ENCODE measurements at places on chromosomes 1 and 21.

DNA sequence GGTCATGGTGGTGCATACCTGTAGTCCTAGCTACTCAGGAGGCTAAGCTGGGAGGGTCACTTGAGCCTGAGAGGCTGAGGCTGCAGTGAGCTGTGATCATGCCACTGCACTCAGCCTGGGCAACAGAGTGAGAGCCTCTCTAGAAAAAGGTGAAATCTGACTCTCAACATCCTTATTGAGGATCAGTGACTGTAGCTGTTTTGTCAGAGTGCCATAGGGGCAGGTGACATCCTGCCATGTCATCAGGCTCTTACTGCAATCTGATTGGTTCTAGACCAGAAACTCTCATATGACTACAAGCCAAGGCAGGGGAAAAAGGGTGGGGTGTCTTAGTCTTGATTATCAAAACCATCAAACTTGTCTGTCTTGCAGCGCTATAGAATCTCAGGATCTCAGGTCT is 62.8 kb upstream of the NGF start:
- no peak for DNase-seq

GRCh38 chr1:109622895-109623294 is 3.3 kb downstream of the AMPD2 start:
- DNase-seq = no peak

GRCh38 chr1:8070381-8070811 is 44.3 kb upstream of the ERRFI1 start:
- no peak for DNase-seq

DNA sequence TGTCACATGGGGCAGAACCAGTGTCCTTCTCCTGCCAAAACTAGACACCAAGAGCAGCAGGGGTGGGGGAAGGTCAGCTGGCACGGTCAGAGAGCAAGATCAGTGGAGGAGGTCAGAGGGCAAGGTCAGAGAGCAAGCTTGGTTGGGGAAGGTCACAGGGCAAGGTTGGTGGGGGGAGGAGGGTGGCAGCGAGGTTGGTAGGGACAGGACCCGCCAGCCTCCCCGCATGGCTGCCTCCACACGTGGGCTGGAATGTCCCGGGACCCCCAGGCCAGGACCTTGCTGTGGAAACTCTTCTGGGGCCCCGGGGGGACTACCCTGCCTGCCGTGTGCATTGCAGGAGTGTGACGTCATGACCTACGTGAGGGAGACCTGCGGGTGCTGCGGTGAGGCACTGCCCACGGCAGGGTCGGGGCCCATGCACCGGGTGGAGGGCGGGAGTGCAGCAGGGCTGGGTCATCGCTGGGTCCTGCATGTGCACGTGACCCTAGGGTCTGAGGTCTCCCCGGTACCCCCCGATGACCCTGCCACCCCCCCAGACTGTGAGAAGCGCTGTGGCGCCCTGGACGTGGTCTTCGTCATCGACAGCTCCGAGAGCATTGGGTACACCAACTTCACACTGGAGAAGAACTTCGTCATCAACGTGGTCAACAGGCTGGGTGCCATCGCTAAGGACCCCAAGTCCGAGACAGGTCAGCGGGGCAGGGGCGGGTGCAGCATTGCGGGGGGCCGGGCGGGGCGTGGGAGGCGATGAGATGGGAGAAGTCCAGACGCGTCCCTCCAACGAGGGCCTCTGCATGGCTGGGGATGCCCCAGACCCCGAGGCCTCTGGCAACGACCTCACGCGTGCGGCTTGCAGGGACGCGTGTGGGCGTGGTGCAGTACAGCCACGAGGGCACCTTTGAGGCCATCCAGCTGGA is 27.3 kb downstream of the COL6A2 start:
- DNase-seq = no peak

DNA sequence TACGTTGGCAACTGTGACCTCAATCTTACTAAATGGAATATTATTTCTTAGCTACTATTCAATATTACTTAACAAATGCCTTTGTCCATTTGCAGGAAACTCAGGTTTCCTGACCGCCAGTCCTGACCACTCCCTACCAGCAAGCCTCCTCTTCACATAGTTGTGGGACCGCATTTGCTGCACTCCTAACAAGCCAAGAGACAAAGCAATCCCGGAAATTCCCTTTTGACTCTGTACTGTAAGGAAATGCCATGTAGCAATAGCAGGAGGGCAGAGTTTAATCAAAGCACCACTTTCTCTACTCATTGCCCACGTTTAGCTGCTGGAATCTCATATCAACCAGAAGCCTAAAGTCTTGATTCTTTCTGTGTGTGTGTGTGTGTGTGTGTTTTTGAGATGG is 28.1 kb upstream of the ACBD6 start:
- DNase-seq = peak; percentile 79

DNA sequence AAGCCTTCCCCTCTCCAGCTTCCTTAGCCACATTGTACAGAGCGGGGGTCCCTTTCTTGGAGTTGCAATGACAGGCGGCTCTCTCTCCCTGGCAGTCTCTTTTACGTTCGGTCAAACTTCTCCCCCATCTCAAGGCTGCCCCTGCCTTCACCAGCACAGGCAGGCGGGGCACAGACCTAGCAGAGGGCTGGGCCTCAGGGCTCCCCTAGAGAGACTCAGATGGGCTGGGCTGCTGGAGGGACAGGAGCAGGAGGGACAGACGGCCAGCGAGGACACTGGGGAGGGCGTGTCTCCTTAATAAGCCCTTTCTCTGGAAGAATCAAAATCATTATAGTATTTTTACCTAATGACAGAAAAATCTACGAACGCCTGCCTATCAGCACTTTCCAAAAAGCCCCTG is 79.6 kb downstream of the CASZ1 start:
- DNase-seq = no peak
